ENCODE measurements at places on chromosomes 4 and X.
A peak's percentile ranks its signal among the peaks of the same experiment; 100 is the strongest.

DNA sequence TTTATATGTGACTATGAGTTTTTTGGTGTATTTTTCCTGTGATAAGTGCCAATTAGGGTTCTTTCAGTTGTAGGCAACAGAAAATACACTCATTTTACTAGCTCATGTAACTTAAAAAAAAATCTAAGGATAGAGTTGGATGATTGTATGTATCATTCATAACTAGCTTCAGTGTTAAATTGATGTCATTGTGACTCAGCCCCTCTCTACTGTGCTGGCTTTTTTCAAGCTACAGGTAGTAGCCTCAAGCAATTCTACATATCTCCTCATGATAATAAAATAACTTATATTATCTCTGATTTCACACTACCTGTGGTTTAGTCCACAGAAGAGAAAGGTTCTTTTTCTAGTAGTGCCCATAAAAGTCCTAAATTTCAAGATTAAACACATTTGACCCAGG is 11.9 kb downstream of the WDR17 start:
- no peak for DNase-seq

- no peak for DNase-seq
Observed at GRCh38 chr4:91302120-91302519, 1001.6 kb upstream of the GRID2 start.

DNA sequence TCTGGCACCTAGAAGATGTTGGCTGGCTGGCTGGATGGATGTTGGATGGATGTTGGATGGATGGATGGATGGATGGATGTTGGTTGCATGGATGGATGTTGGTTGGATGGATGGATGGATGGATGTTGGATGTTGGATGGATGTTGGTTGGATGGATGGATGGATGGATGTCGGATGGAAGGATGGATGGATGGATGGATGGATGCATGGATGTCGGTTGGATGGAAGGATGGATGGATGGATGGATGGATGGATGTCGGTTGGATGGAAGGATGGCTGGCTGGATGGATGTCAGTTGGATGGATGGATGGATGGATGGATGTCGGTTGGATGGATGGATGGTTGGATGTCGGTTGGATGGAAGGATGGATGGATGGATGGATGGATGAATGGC is 96.7 kb downstream of the PSAPL1 start:
- no peak for DNase-seq

DNA sequence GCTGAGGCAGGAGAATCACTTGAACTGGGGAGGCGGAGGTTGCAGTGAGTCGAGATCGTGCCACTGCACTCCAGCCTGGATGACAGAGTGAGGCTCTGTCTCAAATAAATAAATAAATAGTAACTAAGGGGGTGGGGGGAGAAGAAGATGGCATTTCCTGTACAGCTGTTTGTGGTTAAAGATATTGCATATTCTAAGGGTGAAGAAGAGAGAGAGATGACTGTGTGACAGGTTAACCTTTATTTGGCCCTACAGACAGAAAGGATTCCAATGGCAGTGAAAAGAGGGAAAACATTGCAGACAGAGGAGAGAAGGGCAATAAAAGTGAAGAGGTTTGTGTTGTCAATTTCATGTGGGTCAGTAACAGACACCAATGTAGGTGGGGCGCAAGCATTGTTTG is 9.4 kb downstream of the TASL start:
- no peak for DNase-seq

DNA sequence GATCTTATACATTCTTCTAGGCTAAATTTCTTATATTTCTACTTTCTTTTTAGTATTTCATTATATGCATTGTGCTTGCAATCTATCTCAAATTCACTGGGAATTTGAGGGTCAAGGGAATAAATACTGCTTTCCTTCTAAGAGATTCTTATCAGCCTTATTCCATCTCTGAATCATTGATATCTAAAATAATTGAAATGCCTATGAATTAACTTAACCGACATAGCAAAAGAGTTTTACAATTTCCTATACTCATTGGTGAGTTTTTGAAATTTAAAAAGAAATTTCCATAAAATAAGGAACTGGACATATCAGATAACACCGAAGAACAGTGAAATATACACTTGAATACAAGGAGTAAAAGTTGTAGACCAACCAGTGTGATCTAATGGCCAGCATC is 373.7 kb downstream of the NAF1 start:
- DNase-seq, result no peak

GRCh38 chrX:24668111-24668510 is 21.0 kb upstream of the PCYT1B start:
- DNase-seq, result no peak

DNA sequence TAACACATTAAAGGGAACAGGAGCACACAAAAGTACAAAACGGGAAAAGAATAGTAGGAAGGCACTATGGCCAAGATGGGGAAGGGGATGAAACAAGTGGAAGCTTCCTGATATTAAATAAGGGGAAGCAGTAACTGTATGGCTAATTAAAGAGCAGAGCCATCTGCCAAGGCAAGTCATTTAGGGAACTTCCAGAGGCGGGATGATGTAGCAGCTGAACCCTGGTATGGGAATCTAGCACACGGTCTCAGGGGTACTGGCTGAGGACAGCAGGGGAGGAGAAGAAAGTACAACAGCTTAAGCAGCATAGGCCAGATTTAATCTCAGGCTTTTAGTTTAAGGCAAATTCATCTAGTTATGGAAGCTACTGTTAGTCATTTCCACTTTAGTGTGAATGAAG is 59.1 kb downstream of the IGFBP7 start:
- no peak for DNase-seq

DNA sequence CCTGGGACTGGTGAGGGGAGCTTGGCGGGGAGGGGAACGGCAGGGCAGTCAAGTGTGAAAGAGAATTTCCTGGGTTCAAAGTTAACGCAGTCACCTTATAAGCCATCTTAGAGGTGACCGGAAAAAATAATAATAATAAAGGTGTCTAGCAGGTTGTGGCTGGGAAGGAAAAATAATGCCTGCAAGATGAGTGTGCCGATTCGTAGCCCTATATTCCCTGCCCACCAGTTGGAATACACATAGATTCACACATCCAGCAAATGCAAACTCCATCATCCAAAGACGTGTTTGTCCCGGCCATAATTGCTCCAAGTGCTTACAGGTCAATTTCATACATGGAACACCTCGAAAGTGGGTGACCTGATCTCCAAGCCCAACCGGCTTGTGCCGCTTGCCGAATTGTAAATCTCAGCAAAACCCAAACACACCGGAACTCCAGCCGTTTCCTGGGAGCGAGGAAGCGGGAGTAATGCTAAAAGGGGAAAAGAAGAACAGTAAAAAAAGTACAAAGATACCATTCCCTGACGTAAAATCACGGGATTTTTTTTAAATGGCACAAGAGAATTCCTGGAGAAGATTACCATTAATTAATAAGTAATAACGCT is 1.3 kb upstream of the FAT1 start:
- DNase-seq, result no peak

DNA sequence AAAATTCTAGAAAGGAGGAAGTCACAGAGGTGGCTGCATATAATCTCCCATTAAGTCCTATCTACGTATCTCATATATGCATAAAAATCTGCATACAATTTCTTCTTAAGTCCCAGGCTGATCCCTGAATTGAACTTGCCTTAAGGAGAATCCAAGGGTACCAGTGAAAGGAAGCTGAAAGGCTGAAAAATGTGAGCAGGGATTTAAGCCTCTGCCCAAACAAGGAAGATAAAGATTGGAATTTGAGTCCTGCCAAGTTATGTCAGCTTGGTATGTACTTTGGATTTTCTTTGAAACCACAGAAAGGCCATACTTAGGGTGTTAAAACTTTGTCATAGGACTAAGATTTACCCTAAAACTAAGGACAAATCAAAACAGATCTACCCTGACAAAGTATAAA is 26.5 kb upstream of the GEMIN8 start:
- no peak for DNase-seq

GRCh38 chr4:147842573-147842972 is 110.7 kb downstream of the ARHGAP10 start:
- no peak for DNase-seq

DNA sequence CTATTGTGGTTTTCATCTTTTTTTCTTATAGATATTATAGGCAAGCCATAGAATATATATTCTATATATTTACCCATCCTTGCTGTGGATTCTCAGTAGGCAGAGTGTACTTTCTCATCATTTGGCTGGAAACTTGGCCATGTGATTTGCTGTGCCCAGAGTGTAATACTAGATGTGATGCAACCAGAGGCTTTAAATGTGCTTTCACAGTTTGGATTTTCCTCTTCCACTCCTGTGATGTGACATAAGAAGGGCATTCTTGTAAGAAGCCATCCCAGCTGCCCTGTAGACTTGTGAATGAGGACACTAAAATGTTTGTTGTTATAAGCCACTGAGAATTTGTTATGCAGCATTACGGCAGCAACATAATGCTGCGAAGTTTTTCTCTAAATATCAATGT is 10.4 kb upstream of the HPGDS start:
- DNase-seq, result no peak

- DNase-seq, result no peak
Observed at GRCh38 chr4:1592068-1592708, 91.9 kb downstream of the FAM53A start.

DNA sequence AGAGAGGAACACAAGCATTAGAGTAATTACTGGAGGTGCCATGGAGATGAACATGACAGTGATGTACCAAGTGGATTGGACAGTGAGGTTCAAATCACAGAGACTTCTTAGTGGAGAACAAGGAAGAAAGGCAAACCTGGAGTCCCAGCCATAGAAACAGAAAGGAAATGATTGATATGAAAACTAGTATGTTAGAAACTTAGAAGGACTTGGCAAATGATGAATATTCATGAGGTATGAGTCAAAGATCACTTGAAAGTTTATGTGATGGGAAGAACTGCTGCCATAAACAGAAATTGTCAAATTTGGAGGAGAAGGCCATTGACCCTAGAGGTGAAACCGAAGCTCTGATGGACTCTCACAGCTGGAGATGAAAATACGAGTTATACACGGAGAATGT is 88.2 kb downstream of the PHOX2B start:
- DNase-seq, result no peak

DNA sequence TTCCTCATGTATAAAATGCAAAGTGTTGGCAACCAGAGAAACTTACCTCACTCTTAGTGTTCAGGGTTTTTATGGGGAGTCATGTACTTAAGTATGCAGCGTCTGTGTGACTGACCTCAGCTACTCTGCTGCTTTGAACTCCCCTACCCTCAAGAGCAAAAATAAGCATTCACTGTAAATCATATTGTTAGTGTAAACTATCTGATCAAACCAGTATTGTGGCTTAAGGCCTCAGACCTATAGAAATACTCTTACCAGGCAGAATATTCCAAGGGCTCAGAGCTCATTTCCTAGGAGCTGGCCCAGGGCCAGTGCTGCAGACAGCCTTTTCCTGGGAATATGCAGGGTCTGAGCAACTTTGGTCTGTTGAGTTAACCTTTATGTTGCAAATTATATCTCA is 453.1 kb downstream of the CCSER1 start:
- no peak for DNase-seq

GRCh38 chr4:77040854-77041725 is 34.7 kb downstream of the CCNI start:
- DNase-seq, result no peak

DNA sequence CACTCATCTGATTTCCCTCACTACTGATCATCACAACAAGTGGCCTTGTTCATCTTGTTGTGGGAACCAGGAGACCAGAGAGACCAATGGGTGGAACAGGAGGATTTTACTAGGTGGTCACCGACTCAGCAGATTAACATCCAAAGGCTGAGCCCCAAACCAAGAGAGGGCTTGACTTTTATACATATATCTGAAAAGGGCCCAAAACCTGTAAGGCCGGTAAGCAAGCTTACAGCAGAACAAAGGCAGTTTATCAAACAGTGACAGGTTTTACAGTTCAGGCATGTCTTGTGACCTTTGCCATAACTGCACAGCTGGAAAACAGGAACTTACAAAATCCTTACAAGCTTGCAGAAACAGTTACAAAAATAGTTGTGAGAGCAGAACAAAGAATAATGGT is 195.9 kb downstream of the OR13H1 start:
- DNase-seq, result no peak

GRCh38 chr4:47490550-47490949 is 5.5 kb downstream of the ATP10D start:
- no peak for DNase-seq

GRCh38 chrX:20060961-20061748 is 55.6 kb downstream of the MAP7D2 start:
- peak; percentile 6 for DNase-seq

DNA sequence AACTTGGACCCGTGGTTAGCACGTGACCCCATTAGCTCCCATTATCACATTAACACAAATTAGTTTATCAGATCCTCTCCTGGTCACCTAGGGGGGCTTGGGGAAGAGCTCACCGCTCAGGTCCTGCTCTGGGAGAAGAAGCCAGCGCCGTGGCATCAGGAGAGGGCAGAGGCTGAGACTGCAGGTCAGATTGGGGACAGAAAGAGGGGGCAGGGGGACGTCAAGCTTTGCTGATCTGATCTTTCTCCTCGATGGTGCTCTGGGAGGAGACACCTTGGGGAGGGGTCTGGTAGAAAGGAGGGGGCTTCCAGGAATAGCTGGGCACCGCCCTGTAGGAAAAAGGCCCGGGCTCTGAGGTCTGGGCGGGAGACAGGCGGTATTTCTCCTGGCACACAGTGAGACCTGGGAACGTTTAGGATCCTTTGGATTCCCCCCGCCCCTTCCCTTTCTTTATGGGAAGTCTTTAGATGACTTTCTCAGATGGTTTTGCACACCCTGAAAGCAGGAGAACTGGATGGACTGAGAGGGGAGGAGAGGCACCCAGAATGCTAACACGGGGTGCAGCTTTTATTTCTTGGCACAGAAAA is 9.1 kb upstream of the ELF4 start:
- no peak for DNase-seq

DNA sequence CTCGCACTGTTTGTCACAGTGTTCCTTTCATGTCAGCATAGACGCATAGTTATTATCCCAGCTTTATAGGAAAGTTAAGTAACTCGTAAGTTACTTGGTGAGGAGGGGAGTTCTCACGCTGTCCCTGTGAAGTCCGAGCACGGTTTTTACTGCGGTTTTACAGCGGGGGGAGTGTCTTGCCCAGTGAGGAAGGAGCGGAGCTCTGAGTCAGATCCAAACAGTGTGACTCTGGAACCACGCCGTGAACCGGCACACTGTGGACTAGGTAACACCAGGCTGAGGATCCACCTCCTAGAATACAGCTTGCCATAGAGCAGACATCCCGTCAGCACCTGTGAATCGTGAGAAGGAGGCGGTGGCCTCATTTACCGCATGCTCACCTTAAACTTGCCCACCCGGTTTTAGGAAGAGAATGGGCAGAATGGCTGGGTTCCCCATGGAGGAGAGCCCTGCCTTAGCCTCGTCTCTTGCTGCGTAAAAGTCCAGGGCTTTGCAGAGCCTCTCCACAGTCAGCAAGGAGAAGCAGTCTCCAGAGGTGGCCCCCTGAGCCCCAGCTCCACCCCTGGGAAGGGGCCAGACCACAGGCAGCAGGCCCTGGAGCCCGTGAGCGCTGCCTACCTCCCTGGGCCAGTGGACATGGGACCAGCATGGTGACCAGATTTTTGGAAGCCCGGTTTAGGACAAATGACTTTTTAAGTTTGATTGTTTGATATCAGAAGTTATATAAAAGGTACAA is 40.2 kb upstream of the HGFAC start:
- DNase-seq, result no peak

Data from naive thymus-derived CD8-positive, alpha-beta T cell (primary cell).